ENCODE measurements at places on chromosomes 6 and 20.

DNA sequence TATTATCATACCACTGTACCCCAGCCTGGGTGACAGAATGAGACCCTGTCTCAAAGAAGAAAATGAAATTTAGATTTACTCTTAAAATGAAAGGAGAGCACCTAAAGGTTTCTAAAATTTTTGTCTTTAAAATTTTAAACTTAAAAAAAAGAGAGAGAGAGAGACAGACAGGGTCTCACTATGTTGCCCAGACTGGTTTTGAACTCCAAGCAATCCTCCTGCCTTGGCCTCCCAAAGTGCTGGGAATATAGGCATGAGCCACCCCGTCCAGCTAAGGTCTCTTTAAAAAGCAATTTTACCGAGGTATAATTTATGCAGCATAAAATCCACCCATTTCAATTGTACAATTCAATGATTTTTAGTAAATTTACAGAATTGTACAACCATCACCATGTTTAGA, 33.2 kb downstream of the ILRUN start:
- no peak for DNase-seq

- no peak for DNase-seq
These were observed 52.8 kb upstream of the CDYL start for GRCh38 chr6:4723383-4723782.

GRCh38 chr6:25175196-25175595, 104.0 kb upstream of the CARMIL1 start:
- DNase-seq, result no peak

- DNase-seq, result no peak
These were observed 97.1 kb upstream of the FAM8A1 start for GRCh38 chr6:17503051-17503450.

DNA sequence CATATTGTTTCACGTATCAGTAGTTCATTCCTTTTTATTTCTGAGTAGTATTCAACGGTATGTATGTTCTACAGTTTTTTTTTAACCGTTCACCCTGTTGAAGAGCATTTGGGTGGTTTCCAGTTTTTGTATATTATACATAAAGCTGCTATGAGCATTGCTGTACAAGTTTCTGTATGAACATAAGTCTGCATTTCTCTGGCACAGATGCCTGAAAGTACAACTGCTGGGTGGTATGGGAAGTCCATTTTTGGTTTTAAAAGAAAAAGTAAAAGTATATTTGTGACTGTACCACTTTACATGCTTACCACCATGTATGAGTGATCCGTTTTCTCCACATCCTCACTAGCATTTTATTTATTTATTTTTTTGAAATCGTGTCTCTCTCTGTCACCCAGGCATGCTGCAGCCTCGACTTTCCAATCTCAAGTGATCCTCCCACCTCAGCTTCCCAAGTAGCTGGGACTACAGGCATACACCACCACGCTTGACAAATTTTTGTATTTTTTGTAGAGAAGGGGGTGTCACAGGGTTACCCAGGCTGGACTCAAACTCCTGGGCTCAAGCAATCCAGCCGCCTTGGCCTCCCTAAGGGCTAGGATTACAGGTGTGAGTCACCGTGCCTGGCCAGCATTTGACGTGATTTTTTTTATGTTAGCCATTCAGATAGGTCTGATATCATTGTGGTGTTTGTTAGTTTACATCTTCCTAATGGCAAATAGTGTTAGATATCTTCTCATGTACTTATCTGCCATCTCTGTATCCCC, 11.0 kb upstream of the SIM1 start:
- DNase-seq, result no peak

- no peak for DNase-seq
These were observed 116.9 kb downstream of the TRERF1 start for GRCh38 chr6:42334870-42335269.

GRCh38 chr6:167906899-167907298, 80.2 kb downstream of the AFDN start:
- DNase-seq, result no peak

DNA sequence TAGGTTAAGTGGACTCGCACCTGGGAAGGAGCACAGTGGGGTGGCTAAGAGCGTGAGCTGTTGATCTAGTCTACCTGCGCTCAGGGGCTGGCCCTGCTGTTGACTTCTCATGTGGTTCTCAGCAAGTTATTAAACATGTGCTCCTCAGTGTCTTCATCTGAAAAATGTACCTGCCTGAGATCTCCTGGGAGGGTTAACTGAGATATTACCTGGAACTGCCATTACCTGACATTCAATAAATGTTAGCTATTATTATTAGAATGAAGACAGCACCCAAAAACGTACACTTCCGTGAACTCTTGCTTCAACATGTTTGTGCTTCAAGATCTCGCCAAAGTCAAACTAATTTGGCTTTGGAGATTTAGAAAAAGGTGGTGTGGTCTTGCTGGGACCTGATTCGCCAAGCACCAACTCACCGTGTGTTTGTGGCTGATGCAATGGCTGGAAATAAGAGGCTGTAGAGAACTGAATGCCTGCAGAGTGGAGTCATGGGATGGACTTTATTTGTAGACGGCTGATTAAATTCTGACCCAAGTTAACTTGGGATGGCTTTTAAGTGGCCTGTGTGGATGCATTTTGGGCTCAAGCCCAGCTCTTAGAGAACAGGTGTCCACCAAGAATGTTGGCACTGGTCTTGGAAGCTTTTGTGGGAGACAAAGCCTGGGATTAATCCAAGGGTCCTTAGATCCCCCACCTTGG, 692.9 kb downstream of the QKI start:
- no peak for DNase-seq

DNA sequence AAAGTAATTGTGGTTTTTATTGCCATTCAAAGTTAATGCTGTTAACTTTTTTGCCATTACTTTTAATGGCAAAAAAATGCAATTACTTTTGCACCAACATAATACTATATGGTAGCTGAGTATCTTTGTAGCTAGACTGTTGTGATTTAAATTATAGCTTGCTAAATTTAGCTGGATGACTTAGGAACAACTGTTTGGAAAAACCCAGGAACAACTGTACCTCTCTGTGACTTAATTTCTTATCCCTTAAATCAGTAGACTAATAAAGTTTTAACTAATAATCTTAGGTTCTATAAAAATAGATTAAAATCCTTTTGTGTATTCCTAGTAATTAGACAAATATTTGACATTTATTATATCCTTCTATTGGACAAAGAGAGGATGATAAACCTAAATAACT, 268.2 kb downstream of the TENT5A start:
- no peak for DNase-seq

- no peak for DNase-seq
These were observed 195.1 kb downstream of the BMP7 start for GRCh38 chr20:57071283-57071731.

GRCh38 chr20:18019068-18019467, 38.6 kb downstream of the OVOL2 start:
- no peak for DNase-seq

DNA sequence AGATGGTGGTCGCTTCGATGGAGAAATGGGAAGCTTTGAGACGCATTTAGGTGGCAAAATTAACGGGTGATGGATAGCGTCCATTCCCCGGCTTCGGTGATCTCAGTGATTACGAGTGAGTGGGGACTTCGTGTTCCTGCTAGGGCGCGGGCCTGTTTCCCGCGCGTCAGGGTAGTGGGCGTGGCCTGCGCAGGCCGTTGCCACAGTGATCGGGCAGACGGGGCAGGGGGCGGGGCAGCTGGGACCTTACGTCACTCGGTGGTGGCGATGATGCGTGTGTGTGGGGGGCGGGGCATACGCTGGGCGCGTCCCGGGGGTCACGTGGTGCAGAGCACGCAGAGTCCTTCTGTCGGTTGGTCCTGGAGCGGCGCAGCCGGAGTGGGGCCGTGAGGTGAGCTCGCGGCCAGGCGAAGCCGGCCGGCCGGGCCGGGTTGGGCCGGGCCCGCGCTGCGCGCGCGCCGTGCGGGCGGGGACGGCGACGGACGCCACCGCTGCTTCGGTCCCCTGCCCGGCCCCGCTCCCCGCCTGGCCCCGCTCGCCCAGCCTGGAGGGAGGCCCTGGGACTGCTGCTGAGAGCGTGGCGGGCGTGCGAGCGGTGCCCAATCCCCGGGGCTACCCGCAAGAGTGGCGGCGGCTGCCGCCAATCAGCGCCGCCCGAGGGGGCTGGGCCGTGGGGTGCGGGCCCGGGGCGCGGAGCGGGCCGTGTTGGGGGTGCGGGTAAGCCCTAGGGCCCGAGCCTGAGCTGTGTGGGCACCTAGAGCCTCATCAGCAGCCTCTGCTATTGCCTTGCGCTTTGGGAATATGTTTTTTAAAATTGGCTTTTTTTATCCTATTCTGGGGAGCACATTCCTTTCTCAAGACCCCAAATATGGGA, at the start of gene PHF20:
TSS of gene PHF20 (plus strand) at position 327 of the 874 bp plus-strand sequence. CDS start 29,508 bp downstream, outside the sequence.
- DNase-seq, result peak; percentile 100

GRCh38 chr20:48102931-48103660, 317.8 kb upstream of the SULF2 start:
- DNase-seq, result no peak

DNA sequence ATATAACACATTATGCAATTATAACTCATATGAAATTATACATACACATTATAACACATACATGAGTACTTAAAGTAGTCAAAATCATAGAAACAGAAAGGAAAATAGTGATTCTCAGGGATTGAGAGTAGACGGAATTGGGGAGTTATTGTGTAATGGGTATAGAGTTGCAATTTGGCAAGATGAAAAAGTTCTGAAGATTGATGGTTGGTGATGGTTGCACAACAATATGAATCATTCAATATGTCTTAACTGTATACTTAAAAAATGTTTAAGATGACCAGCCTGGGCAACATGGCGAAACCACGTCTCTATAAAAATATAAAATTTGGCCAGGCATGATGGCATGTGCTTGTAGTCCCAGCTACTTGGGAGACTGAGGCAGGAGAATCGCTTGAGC, 372.7 kb downstream of the CDKAL1 start:
- no peak for DNase-seq

- DNase-seq, result no peak
These were observed 20.4 kb downstream of the PREP start for GRCh38 chr6:105382496-105382895.

- no peak for DNase-seq
These were observed 1308.9 kb upstream of the MAP3K7 start for GRCh38 chr6:91895599-91896285.

DNA sequence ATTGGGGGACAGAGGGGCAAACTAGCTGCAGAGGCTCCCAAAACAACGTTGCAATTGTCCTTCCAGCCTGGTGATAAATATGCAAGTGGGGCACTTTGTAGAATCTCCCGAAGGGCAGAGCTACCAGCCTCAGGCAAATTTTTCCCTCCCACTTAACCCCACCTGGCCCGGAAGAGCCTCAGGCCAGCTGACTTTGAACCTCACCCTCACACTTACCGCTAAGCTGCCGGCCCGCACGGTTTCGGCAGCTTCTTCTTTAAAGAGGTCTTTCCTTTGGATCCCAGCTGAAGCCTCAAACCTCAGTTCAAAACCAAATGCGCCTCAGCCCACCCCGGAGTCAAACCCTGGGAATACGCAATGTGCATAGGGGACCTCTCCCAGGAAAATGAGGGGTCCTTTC, 2.5 kb downstream of the OVOL2 start:
- DNase-seq, result no peak

Data from stimulated activated CD8-positive, alpha-beta memory T cell treated with anti-CD3 and anti-CD28 coated beads, Interleukin-2, amount 100 ng/mL, for 48 hours (primary cell).